A549 treated with DMSO at 1 μM for 4 hours (cell line): ENCODE measurements at places on chromosomes 16 and 17. TPM values are rescaled to one million over a fixed set of nuclear protein-coding genes. Genes with fewer than 3 reads are reported as not detected.

ACSM5 gene
- not detected in 5 replicates for total RNA-seq

ABCC11 gene
- total RNA-seq = 0.11 to 0.24 TPM (median 0.13 TPM) in 5 replicates

TBC1D3 gene
- not detected in 5 replicates for total RNA-seq

KRTAP4-6 gene
- not detected in 5 replicates for total RNA-seq

CASKIN1 gene
- 0.32 to 1.8 TPM (median 0.50 TPM) in 5 replicates for total RNA-seq

SDR42E1 gene
- total RNA-seq = 1.2 to 2.1 TPM (median 1.6 TPM) in 5 replicates

OR1F1 gene
- total RNA-seq = 0.44 to 0.59 TPM (median 0.53 TPM) in 5 replicates

P2RX5 gene
- 12.3 to 23.6 TPM (median 21.9 TPM) in 5 replicates for total RNA-seq

SOST gene
- not detected in 5 replicates for total RNA-seq

MFSD6L gene
- not detected in 5 replicates for total RNA-seq

ALOXE3 gene
- total RNA-seq = 5.9 to 9.7 TPM (median 6.4 TPM) in 5 replicates

LHX1 gene
- total RNA-seq = 2.8 to 5.2 TPM (median 3.7 TPM) in 5 replicates

HSD11B2 gene
- total RNA-seq = 0.64 to 2.0 TPM (median 1.7 TPM) in 5 replicates

BEAN1 gene
- 2.6 to 4.4 TPM (median 2.9 TPM) in 5 replicates for total RNA-seq

VTN gene
- total RNA-seq = 17.2 to 27.4 TPM (median 19.3 TPM) in 5 replicates

ETV4 gene
- total RNA-seq = 43.0 to 50.1 TPM (median 48.1 TPM) in 5 replicates

MPP2 gene
- 1.7 to 3.2 TPM (median 2.1 TPM) in 5 replicates for total RNA-seq

CTRB1 gene
- total RNA-seq = not detected in 5 replicates

GUCY2D gene
- total RNA-seq = not detected in 5 replicates

ITGB3 gene
- 2.7 to 5.4 TPM (median 5.3 TPM) in 5 replicates for total RNA-seq

GCGR gene
- 0.26 to 0.56 TPM (median 0.38 TPM) in 5 replicates for total RNA-seq

RHBDL1 gene
- 0.75 to 1.6 TPM (median 1.4 TPM) in 5 replicates for total RNA-seq

OR2C1 gene
- total RNA-seq = not detected in 5 replicates

KRT32 gene
- total RNA-seq = not detected in 5 replicates

CHD9NB gene
- total RNA-seq = 0.69 to 1.8 TPM (median 1.6 TPM) in 5 replicates

KRTAP3-1 gene
- total RNA-seq = not detected in 5 replicates

CES1 gene
- total RNA-seq = 30.3 to 43.9 TPM (median 32.7 TPM) in 5 replicates

CD300C gene
- 0.15 to 0.26 TPM (median 0.23 TPM) in 5 replicates for total RNA-seq

NKD1 gene
- 0.10 to 0.68 TPM (median 0.27 TPM) in 5 replicates for total RNA-seq

GJC1 gene
- total RNA-seq = 34.3 to 45.2 TPM (median 42.8 TPM) in 5 replicates

ZNF423 gene
- 0.07 to 0.42 TPM (median 0.16 TPM) in 5 replicates for total RNA-seq

TNK1 gene
- 1.3 to 1.8 TPM (median 1.6 TPM) in 5 replicates for total RNA-seq

CNGB1 gene
- total RNA-seq = 0.08 to 0.39 TPM (median 0.09 TPM) in 5 replicates
